ENCODE measurements at places on chromosomes 7 and 10.
A peak's percentile ranks its signal among the peaks of the same experiment; 100 is the strongest.

DNA sequence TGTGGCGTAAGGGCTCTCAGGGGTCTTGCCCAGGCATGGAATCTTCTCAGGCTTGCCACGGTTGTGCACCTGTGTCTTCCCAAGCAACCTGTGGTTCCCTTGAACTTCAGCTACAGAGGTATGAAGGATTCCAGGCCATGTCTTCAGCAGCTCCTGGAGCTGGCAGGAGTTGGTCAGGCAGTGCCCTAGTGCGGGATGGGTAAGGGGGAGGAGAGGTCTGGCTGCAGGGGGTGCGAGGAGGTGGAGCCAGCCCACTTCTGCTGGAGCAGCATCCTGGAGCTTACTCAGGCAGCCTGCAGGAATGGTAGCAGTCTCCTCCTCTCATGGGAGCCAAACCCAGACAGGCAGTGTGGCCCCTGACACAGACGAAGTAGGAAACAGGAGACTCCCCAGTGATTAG lies 3.8 kb upstream of the TRIL start:
- DNase-seq = no peak

GRCh38 chr7:39624442-39624807 lies 1.1 kb downstream of the RALA start:
- DNase-seq = peak; percentile 64

- no peak for DNase-seq
These were observed 164.3 kb downstream of the BUB3 start for GRCh38 chr10:123318516-123318915.

DNA sequence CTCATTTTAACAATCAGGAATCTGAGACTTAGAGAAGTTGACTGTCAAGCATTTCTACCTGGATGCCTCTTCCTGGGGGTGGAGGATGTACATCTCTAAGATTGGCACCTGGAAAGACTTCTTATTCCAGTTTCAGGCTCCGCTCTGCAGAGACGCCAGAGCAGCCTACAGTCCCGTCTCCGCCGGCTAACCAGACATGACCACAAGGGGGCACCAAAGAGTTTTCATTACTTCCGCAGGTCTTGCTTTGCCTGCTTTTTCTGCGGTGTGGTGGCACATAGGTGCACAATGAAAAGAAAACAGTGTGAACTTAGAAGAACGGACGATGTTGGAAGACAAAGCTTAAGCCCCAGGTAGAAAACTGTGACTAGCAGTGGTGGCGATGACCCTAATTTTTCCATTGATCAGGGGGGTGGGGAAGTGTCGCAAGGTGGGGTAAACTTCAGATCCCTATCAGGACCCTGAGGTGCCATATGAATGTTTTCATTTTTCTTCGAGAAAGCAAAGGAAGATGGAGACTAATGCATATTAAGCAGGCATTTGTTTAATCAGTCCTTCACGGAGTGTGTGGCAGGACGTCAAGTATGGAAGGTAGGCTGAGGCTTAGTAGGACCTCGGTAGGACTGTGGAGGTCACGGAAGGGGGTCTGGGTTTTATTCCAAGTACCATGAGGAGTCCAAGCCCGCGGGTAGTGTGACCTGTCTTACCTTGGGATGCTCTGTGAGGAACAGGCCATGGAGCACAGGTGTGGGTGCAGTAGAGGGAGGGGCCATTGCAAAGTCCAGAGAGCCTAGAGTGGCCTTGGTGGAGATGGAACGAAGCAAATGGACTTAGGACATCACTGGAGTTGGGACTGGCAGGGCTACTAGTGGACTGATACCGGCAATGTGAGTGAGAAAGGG lies 60.1 kb upstream of the SORCS3 start:
- peak; percentile 62 for DNase-seq

- no peak for DNase-seq
These were observed 174.3 kb upstream of the FAM3C start for GRCh38 chr7:121570365-121570764.

DNA sequence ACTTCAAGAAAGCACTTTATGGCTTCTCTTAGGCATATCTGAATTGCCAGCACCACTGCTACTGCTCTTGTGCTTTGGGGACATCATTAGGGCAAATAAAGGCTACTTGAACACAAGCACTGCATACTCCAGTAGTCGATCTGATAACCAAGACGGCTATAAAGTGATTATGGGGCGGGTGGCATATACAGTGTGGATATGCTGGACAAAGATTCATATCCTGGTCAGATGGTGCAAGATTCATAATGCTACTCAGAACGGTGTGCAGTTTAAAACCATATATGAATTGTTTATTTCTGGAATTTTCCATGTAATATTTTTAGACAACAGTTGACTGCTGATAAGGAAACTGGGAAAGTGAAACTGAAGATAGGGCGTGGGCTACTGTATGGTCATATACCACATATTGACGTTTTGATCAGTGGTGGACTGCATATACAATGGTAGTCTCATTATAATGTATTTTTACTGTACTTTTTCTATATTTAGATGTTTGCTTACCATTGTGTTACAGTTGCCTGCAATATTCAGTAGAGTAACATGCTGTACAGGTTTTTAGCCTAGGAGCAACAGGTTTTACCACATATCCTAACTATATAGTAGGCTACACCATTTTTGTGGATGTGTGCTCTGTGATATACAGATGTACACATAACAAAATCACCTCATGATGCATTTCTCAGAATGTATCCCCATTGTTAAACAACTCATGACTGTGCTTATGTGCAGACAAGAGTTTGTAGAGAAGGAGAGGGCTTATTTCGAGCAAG lies 15.2 kb downstream of the ANLN start:
- no peak for DNase-seq

DNA sequence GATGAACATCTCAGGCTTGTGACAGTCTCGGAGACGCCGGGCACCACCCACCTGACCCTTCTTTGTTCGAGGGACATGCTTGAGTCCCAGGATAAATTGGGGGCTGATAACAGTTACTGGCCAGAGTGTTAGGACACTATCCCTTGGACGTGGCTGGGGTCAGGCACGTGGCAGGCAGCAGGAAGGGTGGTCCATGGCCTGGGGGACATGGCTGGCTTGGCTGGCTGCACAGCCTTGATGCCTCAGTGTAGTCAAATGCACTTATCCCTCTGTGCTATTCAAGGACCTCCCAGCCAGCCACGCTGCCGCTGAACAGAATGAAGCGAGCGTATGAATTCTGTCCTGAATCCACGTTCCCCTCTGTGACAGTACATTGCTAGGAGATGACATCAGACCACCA lies 662.0 kb upstream of the FOXK1 start:
- DNase-seq = no peak

DNA sequence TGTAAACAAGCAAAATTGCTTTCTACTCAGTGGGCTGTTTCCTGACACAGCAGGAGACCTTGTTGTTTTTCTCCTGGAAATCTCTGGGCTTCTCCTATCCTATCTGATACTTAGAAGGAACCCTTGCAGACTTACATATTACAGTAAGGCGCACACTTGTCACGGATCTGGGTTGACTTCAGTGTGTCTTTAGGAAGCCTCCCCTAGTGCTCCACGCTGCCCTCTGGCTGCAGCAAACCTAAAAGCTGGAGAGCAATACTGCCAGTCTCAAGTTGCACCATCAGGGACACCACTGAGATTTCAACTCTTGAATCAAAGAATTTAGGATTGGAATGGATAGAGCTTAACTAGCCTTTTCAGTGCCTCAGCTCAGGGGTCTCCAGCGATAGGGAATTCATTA lies 495.3 kb downstream of the LRMDA start:
- peak; percentile 9 for DNase-seq

DNA sequence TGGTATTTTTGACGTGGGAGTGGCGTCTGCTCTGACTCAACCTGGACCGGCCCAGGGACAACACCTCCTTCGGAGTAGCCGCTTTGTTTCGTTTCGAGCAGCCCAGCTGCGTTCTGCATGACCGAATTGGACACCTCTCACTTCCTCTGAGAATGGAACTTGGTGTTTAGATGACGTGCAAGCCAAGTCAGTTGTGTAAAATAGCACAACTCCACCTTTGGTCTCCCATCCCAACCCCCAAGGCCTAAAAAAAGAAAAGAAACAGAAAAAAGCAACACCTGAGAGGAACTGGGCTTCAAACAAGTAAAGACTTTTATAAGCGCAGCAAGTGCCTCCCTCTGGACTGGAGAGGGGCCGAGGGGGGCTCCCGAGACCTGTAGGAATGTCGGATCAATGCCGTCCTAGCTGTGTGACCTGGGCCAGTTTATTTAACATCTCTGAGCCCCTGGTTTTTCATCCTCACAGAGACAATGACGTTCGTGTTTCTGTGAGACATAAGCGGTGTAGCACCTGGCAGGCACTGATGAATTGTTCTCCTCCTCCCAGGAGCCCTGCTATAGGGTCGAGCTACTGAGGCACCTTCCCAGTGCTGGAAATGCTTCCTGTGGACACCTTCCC lies 52.0 kb upstream of the SMNDC1 start:
- DNase-seq = peak; percentile 55

- DNase-seq = no peak
These were observed 17.3 kb downstream of the BAG3 start for GRCh38 chr10:119668461-119668860.

DNA sequence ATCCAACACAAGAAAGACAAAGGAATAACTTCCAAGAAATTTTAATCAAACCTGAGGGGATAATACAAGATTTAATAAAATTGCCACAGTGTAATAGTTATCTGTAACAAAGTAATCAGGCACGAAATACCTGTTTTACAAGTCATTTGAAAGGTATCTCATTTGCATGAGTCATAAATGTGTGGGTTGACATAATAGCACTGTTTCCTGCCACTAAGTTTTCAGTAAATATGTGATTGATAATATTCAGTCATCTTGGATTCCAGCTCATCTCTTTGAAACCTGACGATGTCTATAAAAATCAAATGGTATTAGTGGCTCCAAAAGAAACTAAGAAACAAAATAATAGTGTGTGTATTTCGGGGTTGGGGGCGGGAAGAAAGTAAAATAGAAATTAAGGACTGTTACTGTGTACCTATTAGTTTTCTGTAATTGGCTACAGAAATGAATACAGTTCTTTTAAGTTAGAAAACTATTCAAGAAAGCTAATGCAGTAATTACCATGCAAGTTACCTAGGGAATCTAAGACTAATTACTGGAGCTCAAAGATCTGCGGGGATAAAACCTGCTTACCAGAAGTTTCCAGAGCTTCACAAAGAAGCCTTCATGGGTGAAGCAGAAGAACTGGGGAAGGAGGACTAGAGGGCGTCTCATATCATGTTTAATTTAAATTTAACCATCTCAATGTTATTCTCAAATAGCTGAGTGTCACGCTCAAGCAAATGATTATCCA lies 100.7 kb downstream of the ST8SIA6 start:
- no peak for DNase-seq

GRCh38 chr10:110402077-110402416 lies 95.7 kb upstream of the DUSP5 start:
- DNase-seq = no peak

- DNase-seq = peak; percentile 65
These were observed 16.8 kb downstream of the TRIM8 start for GRCh38 chr10:102660888-102661657.

GRCh38 chr10:110721406-110722038 lies 77.4 kb downstream of the RBM20 start:
- no peak for DNase-seq

DNA sequence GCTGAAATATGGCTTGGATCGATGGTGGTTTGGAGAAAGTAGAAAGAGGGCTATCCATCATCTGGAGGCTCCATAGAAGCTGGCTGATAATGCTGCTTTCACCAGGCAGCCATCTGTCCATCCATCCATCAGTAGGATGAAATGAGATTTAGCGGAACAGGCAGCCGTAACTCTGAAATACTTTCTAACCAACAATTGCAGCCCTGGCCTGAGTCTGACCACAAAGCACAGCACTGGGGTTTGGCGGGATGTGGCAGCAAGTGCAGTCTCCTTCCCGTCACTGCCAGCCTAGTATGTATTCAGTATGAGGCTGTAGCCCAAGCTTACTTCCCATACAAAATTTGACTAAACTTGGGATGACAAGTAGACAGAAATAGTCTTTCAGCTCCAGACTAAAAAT lies 38.0 kb downstream of the R3HCC1L start:
- no peak for DNase-seq

- DNase-seq = peak; percentile 30
These were observed 125.9 kb downstream of the JAZF1 start for GRCh38 chr7:28054531-28055160.

DNA sequence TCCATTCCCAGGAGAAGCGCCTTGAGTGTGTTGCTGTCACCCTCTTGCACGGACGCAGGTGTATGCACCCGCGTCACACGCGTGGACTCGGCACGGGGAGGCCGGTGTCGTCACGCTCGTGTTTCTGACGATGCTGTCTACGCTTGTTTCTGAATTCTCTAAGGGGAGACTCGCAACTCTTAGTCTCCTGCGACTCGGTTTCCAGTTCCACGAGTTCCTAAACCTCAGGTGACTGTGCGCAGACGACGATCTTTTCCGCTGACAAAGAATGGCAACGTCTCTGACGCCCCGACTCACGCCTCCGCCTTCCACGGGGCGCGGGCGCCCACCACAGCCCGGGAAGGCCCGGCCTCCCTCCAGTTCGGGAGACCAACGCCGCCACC lies 579 bp downstream of the IDI1 start:
- DNase-seq = peak; percentile 65

DNA sequence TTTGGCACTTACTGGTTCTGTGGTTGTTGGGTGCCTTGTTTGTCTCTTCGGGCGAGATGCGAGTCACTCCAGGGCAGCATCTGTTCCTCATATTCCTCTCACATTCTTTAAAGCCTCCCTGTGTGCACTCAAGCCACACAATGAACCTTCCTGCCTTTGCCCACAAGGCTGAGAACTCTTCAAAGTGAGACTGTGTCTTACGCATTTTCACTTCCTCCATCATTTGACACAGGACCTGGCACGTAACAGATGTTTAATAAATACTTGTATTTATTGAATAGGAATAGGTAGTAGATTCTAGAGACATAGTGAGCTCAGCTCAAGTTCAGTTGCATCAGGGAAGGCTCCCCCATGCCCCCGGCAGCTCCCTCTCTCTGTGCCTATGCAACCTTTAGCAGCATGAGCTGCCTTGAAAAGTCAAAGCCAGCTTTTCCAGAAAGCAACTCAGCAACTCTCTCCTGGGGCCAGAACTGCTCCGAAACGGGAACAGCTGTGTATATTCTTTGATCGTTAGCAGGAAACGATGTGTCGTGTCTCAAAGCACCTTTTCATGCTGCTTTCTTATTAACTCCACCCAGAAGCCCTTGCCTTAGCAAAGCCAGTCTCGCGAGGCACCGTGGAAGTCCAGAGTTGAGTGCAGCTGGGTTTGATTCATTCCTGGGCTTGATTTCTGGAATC lies 97.5 kb downstream of the PFKFB3 start:
- peak; percentile 44 for DNase-seq

GRCh38 chr10:8009031-8009430 lies 45.5 kb upstream of the GATA3 start:
- DNase-seq = no peak

DNA sequence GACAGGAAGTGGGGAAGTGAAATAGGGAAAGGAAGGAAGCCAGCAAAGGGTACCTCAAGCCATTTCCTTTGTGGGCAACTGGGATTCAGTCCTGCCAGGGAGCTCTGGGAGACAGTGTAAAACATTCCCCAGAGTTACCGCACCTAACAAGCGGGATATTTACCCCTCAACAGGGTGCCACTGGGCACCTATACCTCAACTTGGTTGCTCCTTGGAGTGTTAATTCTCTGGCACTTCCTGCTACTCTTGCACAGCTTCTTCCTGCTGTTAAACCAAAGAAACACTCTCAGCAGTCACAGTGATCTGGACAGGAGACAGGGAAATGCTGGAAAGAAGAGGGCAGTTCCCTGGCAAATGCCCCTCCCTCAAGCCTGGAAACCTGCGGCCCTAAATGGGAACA lies 151.3 kb downstream of the REEP3 start:
- DNase-seq = no peak

- DNase-seq = no peak
These were observed 25.9 kb downstream of the GPRIN2 start for GRCh38 chr10:46530249-46531186.

GRCh38 chr7:116572036-116572435 lies 47.2 kb downstream of the CAV1 start:
- no peak for DNase-seq

- DNase-seq = no peak
These were observed 68.2 kb downstream of the CLEC2L start for GRCh38 chr7:139591550-139592195.

Data from CD4-positive, alpha-beta T cell (primary cell).